HTR-8/SVneo (cell line): ENCODE measurements at places on chromosomes 1 and 21.

GRCh38 chr1:245501633-245502032, 346.8 kb downstream of the KIF26B start:
- DNase-seq, result no peak

DNA sequence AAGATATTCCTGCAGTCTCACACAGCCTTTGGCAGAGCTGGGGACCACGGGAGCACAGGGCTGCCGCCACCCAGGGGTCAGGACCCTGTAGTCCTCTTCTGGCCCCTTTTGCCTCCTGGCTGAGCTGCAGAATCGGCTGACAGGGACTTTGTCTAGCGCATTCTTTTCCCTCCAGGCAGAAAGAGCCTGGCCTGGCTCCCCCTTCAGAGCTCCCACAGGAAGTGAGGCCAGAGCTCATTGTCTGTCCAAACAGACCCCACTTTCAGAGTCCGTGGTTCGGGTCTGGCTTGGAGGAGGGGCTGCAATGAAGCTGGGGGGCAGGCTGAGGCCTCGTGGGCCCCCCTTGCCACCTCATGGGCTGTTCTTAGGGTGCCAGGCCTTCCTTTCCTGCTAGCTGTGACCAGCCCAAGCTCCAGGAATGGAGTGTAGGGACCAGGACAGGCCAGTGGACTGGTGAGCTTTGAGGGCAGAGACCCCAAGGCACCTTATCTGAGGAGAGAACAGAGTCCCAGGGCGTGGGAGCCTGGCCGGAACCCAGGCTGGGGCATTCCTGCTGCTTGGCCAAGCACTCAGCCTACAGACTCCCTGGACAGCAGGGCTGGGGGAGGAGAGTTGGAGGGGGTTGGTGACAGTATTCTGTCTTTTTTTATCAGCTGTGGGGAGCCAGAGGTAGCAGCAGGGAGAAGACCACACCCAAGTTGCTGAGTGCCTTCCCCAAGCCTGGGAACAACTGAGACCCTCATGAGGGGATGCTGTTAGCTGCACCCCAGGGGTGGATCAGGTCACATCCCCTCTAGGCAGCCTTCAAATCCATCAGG, 4.7 kb downstream of the CELSR2 start:
- DNase-seq, result no peak

DNA sequence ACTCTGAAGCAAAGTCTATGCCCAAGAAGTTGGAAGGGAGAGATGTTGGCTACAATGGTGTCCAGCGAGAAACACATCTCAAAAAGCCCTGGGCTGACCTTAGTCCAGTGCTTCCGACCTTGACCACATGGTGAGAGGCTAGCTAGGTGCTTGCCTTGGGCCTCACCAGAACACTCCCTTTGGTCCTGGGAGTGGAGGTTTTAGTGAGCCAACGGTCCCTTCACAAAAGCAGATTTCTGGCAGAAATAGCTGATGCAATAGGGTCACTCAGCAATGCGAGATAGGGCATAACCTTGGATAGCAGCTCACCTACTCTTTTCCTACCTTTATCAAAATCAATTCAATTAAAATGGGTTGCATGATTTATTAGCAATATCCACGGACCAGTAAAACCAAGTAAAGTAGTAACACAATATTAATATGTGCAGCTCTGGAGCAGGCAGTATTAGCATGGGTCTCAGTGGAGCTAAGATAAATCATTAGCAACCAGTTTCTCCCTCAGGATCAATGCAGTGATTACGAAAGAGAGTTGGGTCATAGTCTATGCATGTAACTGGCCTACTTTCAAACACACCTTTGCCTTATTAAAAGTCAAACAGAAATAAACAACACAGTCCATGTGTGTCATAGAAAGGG, 1.9 kb downstream of the SLC30A10 start:
- DNase-seq, result no peak

DNA sequence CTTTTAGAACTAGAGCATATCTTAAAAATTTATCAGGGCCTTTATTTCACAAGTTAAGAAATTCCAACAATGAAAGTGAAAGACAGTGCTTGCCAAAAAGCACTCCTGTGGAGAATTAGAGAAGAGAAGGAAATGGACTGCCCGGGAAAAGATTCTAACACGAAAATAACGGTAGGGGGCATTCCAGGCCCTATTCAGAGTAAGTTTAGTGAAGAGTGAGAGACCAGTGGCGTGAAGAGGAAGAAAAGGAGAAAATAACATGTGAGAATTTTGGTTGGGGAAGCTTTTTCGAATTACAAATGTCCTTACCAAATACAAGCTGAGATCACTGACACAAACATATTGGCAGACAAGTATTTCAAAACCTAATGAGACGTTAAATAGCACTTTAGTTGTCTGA, 38.4 kb upstream of the RBM34 start:
- peak; percentile 36 for DNase-seq

GRCh38 chr1:12167493-12168429, 970 bp downstream of the TNFRSF1B start:
- DNase-seq, result no peak

DNA sequence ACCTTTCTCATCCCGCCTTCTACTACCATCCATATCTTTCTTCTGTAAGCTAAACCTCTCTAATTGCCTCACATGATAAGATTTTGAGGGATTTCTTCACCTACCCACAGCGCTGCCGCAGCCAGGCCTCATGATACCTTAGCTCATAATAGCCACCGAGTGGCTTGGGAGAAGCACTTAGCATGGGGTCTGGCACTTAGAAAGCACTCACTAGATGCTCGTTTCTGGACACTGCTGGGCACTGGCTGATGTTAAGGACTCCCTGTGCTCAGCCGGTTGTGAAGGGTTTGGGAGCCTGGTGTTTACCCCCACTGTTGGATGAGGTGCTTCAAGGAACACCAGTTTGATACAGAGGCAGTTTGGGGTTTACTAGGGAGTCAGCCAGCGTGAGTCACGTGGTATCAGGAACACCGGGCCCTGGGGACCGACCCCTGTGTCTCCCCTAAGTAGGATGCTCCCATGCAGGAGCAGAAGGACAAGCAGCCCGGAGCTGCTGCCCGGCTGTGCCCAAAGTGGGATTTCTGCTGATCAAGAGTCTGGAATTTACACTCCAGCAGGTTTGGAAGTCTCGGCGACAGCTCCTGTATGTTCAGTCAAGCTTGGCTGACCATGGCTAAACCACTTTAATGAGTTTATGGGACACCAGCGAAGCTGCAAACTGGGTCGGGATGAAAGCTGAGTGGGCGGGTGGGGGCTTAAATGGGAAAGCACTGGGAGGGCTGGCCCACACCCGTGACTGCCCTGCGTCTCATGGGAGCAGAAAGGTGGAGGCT, 63.3 kb downstream of the GALNT2 start:
- DNase-seq, result no peak
